GM23338 (cell line): ENCODE measurements at places on chromosomes 3 and 15.

DNA sequence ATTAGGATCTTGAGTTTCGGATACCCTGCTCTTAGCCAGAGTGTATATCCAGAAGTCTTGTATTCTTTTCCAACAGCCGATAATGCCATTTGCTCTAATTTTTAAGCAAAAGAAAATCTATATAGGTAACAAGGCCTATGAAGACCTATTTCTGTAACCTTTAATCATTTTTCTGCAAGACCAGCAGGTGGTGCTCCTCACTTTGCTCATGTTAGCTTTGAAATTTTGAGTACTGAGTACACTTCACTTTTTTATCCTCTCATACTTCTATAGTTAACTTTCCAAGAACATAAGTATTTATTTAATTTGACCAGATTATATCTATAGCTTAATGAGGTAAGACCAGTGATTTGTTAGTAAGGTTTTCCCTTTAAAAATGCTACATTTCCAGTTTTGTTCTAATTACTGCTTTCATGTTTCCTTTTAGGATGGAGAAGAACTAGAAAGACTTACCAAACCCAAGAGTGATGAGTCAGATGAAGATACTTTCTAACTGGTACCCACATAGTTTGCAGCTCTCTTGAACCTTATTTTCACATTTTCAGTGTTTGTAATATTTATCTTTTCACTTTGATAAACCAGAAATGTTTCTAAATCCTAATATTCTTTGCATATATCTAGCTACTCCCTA lies 20.5 kb downstream of the SLC35A5 start:
- DNase-seq = peak; percentile 60
- peaks cover 20% of the 10 kb centered on the region for H3K4me1 ChIP-seq
- no peak overlapping the region for H3K4me3 ChIP-seq
- H3K27ac ChIP-seq = no peak overlapping the region
- no peaks in the 10 kb centered on the region for H3K27me3 ChIP-seq
- H3K36me3 ChIP-seq = no peaks in the 10 kb centered on the region

- peak overlapping the region; percentile 18 for H3K4me3 ChIP-seq
- H3K4me1 ChIP-seq = peaks cover 92% of the 10 kb centered on the region
- H3K27me3 ChIP-seq = no peaks in the 10 kb centered on the region
- no peaks in the 10 kb centered on the region for H3K36me3 ChIP-seq
- DNase-seq = no peak
These were observed 126.4 kb downstream of the PTPRG start for GRCh38 chr3:61687663-61688306.

- H3K4me1 ChIP-seq = peaks cover 31% of the 10 kb centered on the region
- H3K27me3 ChIP-seq = no peaks in the 10 kb centered on the region
- H3K4me3 ChIP-seq = no peak overlapping the region
- DNase-seq = no peak
These were observed 72.0 kb downstream of the MYO1E start for GRCh38 chr15:59300618-59301139.

- no peak overlapping the region for H3K4me3 ChIP-seq
- H3K27ac ChIP-seq = peak overlapping the region; percentile 51
- H3K36me3 ChIP-seq = no peaks in the 10 kb centered on the region
- peak; percentile 75 for DNase-seq
- no peaks in the 10 kb centered on the region for H3K27me3 ChIP-seq
These were observed 234.4 kb upstream of the TPRG1 start for GRCh38 chr3:188937389-188937788.

- no peak overlapping the region for H3K27ac ChIP-seq
- no peaks in the 10 kb centered on the region for H3K36me3 ChIP-seq
- no peak overlapping the region for H3K4me3 ChIP-seq
- no peak for DNase-seq
These were observed 8.5 kb upstream of the PLXND1 start for GRCh38 chr3:129614927-129615363.

DNA sequence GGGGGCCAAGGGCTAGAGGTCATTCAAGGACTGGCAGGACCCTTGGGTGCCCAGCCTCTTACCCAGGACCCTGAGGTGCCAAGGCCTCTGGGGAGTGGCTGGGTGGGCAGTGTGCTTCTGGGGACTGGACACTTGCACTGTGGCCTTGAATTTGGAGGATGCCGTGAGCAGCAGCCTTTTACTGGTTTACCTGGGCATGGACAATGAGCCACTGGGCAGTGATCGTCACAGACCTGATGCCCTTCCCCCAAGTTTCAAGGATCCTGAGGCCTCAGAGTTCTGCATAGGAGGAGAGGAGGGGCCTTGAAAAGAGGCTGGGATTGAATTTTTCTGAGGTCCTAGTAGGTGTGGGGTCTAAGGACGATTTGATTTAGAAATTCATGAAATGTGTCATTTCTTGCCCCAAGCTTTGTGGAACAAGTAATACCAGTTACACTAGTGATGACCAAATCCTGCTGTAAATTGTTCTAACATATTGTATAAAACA lies 146.1 kb upstream of the TPM1 start:
- peaks cover 24% of the 10 kb centered on the region for H3K4me1 ChIP-seq
- no peaks in the 10 kb centered on the region for H3K36me3 ChIP-seq
- no peak overlapping the region for H3K4me3 ChIP-seq
- DNase-seq = no peak
- peak overlapping the region; percentile 47; the same call in 1 of the 2 replicates for H3K27ac ChIP-seq
- no peaks in the 10 kb centered on the region for H3K27me3 ChIP-seq

- peaks cover 11% of the 10 kb centered on the region for H3K4me1 ChIP-seq
- peak; percentile 21 for DNase-seq
- H3K36me3 ChIP-seq = no peaks in the 10 kb centered on the region
- no peaks in the 10 kb centered on the region for H3K27me3 ChIP-seq
- no peak overlapping the region for H3K4me3 ChIP-seq
These were observed 66.9 kb downstream of the DCLK3 start for GRCh38 chr3:36697229-36698001.

DNA sequence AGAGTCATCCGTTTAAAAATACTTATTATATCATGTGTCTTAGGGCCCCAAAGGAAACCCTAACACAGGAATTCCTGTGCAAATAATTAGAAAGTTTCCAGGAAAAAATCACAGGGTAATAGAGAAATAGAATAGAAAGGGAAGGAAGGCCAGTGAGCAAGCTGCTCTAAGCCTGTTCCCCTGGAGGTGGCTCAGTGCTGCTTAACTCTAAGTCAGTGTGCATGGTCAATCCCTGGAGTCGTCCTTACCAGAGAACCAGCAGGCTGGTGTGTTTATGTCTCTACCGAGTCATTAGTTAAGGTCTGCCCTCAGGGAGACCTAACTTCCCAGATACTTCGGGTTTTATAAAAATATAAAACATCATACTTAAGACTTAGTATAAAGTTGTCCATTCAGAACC lies 21.0 kb upstream of the MCF2L2 start:
- peak overlapping the region; percentile 94 for H3K4me3 ChIP-seq
- peak; percentile 48 for DNase-seq
- H3K36me3 ChIP-seq = peaks cover 10% of the 10 kb centered on the region
